ENCODE measurements at places on chromosomes 3 and 15.

- DNase-seq: no peak
These were observed 9.5 kb upstream of the APBA2 start for GRCh38 chr15:28876131-28876844.

GRCh38 chr3:71025010-71025409, 558.5 kb downstream of the FOXP1 start:
- DNase-seq: no peak

DNA sequence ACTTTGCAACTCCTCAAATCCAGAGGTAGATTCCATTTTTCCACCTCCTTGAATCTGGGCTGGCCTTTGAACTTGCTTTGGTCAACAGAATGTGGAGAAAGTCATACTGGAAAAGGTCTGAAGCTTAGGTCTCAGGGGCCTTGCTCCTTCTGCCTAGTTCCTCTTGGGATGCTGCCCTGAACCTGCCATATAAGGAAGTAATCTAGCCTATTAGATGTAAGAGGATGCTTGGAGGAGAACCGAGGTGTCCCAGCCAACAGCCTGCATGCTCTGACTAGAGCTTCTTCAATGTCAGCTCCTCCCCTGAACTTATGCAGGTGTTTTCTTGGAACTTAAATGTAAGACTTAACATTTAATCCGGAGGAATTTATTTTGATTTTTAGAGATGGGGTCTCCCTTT, 2.0 kb upstream of the TMED3 start:
- no peak for DNase-seq

- no peak for DNase-seq
These were observed 190.9 kb downstream of the ADAMTS9 start for GRCh38 chr3:64496786-64497490.

DNA sequence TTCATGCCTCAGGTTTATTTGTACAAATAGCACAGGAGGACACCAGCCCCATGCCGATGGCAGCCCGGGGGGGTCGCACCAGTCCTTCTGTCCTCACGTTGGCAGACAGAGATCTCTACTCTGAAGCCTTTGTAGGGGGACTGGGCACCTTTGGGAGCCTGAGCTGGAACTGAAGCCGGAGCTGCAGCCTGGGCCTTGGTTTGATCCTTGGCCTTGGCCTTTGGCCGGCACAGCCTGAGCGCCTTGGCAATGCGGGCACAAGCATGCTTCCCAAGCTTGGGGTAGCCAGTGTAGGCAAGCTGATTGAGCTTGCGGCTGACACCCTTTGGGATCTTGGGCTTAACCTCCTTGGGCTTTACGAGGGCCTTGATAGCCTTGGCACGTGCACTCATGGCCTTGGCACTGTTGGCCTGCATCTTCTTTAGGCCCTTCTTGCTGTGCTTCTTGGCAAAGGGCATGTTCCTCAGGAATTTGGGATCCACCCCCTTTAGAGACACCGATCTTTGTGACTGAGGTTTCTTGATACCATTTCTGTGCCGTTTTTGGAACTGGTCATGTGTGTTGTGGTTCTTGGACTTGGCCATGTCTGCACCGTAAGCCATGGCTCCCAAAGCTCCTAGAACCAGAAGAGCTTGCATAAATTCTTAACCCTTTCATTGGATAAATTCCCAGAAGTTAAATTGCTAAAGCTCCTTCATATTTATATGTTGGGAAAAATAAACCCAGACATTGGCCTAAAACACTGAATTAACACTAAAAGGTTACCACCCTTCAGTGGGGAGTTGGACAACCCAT, 33.4 kb upstream of the UACA start:
- peak; percentile 35 for DNase-seq

DNA sequence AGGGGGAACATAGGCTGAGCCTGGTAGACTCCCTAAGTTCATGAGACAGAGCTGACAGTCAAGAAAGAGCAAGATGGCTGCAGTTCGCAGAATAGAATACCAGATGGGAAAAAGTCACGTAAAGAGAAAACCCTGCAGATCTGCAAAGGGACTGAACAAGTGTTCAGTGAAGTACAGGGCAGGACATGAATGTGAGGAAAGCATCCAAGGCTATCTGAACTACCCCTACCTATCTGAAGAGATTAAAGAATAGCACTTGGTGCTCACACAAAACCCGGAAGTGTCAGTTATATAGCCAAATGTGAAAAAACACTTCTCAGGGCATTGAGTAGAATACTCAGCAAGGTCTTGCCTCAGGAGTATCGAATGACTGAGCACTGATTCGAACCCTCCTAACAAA, 44.0 kb downstream of the GOLGB1 start:
- no peak for DNase-seq

GRCh38 chr15:57411945-57412768, 35.9 kb downstream of the CGNL1 start:
- no peak for DNase-seq

DNA sequence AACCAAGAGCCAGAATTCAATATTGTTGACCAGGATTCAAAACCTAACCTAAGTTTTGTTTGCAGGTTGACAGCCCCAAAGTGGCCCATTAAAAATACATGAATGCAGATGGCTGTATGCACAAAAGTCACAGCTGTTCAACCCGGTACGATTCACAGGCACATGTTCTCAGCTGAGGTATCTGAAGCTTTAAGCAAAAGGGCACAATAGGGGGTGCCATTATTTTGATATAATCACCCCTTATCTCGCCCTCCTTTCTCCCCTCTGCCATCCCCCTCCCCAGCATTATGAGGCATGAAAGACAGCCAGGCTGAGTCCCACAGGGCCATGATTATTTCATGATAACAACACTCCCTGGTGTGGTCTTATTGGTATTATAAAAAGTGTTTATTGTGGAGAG, 264.9 kb downstream of the EBLN2 start:
- DNase-seq: no peak

Measured in RWPE2 (cell line).